NCI-H1694 (cell line): ENCODE measurements at places on chromosomes 5 and 9.

DNA sequence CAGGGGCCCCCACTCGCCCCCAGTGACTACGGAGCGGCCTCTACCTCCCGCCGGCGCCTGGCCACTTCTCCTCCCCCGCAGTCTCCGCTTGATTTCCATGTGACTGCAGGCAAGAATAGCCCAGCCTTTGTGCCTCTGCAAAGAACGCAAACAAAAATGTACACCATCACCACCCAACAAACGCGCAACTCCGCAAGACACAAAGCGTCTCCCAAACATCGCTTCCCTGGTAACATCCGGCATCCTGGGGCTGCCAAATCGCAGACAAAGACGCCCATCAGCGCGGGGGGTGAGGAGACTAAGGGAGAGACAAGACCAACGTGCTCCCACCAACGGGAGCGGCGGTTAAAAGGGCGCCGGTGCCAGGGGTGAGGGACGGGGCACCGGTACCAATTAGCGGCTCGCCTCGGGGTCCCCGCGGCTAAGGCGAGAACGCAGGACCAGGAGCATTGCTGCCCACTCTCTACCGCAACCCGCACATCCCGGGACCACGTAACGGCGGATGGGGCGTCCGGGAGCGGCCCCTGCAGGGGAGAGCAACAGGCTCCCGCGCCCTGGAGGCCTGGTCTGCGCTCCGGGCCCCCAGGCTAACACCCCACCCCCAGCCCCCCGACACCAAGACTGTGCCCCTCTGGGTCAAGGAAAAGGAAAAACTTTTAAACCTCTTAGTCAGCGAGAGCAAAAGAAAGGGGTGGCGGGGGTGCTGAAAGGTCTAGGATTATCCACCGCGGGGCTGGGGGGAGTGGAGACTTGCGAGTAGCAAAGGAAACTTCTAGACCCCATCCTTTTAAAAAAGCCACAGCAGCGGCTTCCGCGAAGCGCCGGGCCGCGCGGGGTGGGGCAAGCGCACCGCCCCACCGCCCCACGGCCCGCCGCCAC is 885 bp downstream of the MPDZ start:
- DNase-seq: peak; percentile 32

DNA sequence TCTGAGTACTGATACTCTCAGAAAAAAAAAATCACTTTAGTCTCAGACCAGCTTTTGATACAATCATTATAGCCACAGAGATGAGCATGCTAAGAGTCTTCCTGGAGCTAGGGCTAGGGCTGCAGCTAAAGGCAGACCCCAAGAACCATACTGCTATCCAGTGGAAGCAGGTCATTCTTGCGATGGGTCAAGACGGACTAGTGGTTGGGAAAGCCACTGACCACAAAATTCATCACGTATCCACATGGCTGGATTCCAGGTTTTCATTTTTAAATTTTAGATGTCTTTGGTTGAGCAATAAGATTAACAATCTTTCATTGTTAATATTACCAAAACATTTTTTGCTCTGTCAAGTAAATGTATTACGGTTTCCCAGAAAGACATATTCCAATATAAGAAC is 598.1 kb downstream of the DNAH5 start:
- no peak for DNase-seq

GRCh38 chr5:82352146-82352791 is 74.1 kb upstream of the RPS23 start:
- DNase-seq: no peak

GRCh38 chr5:66633754-66634153 is 37.6 kb downstream of the MAST4 start:
- no peak for DNase-seq

GRCh38 chr5:53030893-53031292 is 41.7 kb downstream of the ITGA2 start:
- DNase-seq: no peak
